HS-5 (cell line): ENCODE measurements at places on chromosomes 2 and 18.

DNA sequence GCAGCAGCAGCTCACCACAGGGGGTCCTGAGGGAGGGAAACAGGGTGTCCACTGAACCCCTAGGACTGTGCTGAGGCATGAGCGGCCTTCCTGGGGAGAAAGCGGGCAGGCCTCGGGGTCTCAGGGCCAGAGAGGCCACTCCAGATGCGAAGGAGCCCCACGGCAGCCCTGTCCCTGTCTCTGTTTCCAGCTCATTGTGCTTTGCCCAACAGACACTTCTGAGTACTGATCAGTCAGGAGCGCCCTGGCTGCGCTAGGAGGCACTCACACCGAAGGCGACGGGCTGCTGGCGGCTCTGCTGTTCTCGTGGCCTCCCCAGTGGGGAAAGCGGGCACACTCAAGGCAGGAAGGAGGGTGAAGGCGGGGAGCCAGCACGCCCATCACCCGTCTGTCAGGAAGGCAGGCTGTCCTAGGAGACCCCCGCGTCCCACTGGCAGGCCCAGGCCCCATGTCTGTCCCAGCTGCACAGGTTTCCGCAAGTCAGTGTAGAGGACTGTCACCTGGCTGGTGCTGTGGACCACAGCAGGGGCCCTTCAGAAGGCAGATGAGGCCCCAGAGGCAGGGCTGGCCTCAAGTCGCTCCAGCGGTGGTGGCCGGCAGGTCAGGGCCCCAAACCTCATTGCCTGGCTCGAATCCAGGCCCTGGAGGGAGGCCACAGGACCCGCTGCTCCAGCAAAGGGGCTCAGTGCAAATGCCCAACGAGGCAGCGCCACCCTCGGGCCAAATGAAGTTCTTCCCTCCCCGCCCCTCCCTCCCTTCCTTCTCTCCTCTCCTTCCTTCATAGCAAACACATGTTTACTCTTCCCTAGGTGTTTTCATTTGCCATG, 6.8 kb downstream of the ESPNL start:
- no peak for DNase-seq

GRCh38 chr18:6610466-6610865, 119.0 kb upstream of the ARHGAP28 start:
- no peak for DNase-seq

GRCh38 chr2:67256892-67257291, 140.2 kb upstream of the ETAA1 start:
- no peak for DNase-seq

GRCh38 chr18:2515171-2515787, 56.0 kb downstream of the METTL4 start:
- peak; percentile 81 for DNase-seq

GRCh38 chr2:10964052-10964790, 52.5 kb downstream of the KCNF1 start:
- no peak for DNase-seq

DNA sequence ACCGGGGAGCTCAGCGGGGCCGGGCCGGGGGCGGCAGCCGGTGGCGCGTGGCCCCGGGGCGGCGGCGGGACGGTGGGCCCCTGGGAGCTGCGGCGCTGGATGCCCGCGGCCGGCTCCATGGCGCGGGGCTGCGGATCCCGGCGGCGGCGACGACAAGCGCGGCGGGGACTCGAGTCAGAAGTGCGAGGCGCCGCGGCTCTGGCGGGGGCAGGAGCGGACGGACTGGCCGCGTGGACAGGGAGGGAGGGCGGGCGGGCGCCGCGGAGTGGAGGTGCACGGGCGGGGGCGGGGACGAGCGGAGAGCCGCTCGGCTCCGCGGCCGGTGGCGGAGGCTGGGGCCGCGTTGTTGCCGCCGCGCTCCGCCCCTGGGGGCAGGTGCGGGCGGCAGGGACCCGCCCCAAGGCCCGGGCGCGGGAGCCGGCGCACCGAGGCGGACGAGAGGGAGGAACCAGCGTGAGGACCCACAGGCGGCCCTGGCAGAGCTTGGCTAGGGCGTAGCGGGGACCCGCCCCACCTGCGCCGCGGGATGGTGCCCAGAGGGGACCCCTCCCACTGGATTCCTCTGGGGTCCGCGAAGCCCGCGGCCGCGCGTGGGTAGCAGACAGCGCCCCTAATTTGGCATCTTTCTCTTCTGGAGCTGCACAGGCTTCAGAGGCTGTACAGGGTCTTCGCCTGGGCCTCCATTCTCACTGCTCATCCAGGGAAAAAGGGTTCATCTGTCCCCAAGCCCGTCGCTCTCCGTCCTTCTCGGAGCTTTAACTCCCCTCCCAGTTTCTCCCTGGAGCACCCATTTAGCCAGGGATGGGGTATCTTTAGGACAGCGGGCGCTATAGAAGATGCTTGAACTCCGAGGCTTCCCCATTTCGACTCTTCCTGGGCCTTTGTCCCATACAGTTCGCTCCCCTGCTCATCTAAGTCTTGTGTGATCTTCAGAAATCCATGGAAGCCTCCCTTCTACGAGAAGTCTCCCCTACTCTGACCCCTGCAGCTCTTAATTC, at the start of gene TMEM163:
Gene TMEM163, minus strand, starts transcription at position 184 of the 998 bp plus-strand sequence.
- no peak for DNase-seq

DNA sequence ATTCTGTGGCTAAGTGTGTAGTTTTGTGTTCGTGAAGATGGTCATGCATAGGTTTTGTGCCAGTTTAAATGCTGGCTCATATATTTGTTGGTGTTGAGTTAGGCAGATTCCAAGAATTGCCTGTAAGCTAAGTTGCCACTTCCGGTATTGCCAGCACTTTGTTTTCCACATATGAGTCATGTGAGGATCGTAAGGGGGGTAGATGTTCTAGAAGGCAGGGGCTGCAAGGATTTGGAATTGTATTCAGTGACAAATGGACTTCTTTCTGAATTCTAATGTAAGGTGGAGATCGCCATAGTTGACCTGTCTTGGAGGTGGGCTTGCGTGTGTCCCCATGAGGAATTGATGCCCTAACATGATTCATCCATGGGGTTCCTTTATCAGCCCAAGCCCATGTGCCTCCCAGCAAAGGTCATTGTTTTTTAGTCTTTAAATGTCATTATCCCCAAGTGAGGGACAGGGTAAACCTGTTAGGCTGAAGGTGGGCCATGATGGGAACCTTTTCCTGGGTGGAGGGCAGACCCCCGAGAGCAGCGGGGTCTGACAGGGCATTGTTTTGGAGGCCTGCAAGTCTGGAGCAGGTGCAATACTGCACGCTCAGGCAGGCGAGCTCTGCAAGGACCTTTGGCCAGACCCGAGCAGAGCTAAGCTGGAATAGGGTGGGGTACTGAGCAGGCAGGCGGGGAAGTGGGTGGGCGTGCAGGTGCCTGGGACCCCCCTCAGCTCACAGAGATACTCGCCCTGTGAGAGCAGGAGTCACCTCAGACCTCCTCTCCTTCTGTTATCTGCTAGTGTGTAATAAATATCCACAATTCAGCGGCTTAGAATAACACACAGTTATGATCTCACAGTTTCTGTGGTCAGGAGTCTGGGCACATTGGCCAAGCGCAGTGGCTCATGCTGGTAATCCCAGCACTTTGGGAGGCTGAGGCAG, 77.4 kb downstream of the LRRFIP1 start:
- peak; percentile 65 for DNase-seq

GRCh38 chr2:24101992-24102391, 17.4 kb upstream of the TP53I3 start:
- no peak for DNase-seq

DNA sequence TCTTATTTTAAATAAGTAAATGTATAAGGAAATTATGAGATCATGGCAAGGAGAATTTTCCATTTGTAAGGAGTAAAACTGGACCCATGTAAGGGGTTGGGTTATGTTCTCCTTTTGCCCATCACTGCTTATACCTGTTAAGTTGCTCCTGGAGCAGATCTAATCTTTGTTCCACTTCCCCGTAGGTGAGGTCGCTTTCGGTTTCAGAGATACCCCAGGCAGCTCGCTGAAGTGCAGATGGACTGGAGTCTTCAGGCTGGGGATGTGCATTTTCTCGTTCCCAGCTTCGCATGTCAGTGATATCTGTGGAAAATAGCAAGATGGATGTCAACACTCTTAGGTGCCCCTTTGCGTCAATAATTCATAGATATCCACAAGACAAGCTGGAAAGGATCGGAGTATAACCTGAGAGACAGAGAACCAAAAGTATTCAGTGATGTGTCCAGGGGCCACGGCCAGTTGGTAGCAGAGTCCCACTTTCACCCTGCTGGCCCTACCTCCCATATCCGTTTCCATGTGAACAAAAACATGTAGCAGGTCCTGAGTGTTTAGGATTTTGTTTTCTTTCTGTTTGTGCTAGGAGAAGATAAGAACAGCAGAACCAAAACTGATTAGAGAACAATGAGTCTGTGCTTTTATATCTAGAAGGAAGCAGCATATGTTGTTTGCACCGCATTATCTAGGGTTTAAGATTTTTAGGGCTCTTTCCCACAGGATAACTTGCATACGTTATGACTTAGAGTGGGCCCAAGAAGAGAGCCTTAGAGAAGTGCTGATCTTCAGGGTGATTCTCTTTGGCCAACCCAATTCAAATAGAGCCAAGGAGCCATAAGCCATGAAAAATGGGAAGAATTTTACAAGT, 36.0 kb downstream of the GCA start:
- DNase-seq: no peak

DNA sequence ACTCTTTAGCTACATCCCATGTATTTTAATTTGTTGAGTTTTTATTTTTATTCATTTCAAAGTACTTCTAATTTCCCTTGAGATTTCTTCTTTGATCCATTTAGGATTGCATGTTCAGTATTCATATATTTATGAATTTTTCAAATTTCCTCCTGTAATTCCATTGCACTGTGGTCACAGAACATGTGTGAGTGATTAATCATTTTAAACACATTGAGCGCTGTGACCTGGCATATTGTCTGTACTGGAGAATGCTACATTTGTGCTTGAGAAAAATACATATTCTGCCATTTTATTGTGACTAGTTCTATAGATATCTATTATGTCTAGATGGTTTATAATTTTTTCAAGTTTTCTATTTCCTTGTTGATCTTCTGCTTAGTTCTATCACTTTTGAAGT, 353.7 kb downstream of the RAD51AP2 start:
- DNase-seq: peak; percentile 29

DNA sequence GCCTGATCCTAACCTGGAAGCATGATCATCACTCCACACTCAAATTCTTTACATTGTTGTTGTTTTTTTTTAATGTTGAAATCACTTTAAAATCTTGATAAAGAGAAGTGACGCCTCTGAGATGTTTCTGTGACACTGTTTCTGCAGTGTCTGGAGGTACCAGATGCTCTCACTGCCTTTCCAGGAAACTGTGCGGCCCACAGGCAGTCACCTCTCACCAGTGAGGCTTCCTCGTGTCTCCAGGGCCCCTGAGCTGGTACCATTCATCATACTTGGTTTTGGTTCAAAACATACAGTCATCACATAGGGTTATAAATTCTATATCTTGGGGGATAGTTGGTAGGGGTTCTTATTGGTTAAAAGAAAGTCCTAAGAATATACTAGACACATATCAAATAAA, 10.1 kb upstream of the ID2 start:
- no peak for DNase-seq

GRCh38 chr2:201383136-201383535, 26.0 kb upstream of the FLACC1 start:
- DNase-seq: no peak

- no peak for DNase-seq
Observed at GRCh38 chr18:3914833-3915610, 465.1 kb downstream of the TGIF1 start.

DNA sequence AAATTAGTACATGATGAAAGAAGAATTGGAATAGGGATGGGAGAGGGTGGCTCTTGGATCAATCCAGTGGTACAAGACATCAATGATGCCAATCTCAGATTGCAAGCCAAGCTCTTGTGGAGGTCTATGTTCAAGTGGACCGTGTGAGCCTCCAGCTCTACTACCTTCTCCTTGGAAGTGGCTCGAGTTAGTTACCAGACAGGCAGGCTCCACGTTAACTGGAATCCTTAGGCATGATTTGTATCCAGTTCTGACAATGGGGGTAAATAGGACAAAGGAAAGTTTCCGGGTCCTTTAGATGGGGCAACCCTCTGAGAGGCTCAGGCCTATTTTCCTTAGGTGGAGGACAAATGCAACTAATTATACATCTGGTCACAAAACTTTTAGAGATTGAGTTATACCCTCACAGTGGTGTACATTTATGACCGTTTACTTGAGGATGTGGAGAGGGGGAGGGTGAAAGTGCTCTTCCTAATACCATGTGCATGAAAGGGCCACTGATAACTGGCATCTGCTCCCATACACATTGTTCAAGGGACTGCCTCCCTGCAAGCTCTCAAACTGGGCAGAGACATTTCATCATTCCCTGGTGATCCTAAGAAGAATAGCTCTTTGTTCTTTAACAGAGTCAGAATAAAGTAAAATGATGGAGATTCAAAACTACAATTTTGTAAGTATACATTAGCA, 180.2 kb downstream of the SOCS6 start:
- no peak for DNase-seq

GRCh38 chr2:186980787-186981550, 132.0 kb upstream of the ZSWIM2 start:
- no peak for DNase-seq

- no peak for DNase-seq
Observed at GRCh38 chr2:171409436-171409971, 24.3 kb downstream of the METTL8 start.

DNA sequence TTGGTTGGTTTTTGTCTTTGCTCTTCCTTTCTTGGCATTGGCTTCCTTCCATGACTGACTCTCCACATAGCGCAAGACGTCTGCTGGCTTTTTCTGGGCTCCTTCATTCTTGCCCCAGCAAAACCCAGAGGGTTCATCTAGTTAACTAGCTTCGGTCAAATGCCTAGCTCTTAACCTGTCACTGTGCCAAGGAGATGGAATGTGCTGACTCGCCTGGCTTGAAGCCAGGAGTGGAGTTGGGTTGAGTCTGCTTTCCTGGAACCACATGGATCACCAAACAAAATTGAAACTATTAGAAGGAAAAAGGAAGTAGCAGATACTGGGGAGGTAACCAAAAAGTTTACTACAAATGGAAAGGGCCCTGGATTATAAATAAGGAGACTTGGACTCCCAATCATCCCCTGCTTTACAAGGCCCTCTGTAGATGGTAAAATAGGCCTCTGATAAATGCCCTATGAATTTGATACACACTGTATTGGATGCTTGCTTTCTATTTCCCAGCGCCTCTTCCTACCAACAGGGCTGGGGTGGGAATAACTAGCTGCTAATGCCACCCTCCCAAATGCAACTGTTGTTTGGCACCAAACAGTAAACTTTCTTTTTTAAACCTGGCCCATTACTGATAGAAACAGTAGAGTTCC, 11.3 kb downstream of the MALT1 start:
- DNase-seq: no peak

DNA sequence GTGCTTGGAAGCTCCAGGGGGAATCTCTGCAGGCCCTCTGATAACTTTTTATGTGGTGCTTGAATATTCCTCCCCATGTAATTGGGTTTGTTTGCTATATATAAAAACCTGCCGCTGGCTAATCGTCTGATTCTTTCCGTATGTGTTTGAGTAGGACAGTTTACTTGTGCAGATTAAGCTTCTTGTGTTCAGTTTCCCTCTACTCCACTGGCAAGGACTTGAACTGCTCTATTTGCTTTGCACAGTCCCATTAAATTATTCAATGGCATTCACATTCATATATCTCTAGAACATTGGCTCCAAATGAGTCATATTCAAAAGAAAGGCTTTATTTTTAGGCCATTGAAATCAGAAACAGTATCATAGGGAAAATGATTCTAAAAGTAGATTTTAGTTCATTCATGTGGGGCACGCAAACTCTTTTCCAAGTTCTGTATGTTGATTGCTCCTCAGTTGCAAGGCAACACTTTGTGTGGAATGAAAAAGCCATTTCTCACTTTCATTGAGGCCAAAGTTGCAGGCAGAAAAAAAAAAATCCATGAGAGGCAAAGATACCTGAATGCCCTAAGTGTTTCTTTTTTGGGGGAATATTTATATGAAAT, 1682.3 kb upstream of the PIK3C3 start:
- DNase-seq: no peak
